ENCODE measurements at places on chromosomes 11 and 22.

- no peak for DNase-seq
These were observed 1.1 kb upstream of the RPLP2 start for GRCh38 chr11:808427-809286.

DNA sequence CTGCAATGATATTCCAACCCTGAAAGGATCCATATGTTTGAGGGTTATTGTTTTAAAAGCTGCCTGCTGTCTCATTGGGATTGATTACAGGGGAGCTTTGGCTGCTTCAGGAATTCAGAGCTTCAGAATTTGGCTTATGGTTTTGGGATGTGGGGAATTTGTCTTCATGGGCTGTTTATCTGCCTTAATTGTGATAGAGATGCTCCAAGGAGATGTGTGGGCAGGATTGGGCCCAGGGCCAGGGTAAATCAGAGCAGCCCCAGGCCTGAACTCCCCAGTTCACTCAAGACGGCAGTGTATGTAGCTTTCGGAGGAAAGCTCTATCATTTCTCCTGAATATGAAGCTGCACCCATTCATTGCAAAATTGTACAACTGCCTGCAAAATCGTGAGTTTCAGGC, 88.5 kb downstream of the ALX4 start:
- DNase-seq: no peak

DNA sequence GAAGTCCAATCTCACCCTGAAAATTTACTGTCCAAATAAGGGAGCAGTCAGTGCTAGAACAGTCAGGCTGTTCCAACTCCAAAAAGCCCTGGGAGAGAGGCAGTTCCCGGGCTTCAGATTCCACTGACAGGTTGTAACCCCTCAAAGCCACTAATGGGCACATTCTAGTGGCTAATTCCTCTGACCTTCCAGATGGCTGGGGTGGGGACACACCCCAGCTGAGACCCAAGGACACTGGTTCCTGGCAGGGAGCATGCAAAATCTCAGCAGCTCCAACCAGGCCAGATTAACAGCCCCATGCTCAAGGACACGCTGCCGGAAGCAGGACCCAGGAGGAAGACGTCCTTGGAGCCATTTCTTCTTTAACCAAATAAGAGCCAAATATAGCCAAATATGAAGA, 92.7 kb downstream of the RPL27A start:
- DNase-seq: no peak

DNA sequence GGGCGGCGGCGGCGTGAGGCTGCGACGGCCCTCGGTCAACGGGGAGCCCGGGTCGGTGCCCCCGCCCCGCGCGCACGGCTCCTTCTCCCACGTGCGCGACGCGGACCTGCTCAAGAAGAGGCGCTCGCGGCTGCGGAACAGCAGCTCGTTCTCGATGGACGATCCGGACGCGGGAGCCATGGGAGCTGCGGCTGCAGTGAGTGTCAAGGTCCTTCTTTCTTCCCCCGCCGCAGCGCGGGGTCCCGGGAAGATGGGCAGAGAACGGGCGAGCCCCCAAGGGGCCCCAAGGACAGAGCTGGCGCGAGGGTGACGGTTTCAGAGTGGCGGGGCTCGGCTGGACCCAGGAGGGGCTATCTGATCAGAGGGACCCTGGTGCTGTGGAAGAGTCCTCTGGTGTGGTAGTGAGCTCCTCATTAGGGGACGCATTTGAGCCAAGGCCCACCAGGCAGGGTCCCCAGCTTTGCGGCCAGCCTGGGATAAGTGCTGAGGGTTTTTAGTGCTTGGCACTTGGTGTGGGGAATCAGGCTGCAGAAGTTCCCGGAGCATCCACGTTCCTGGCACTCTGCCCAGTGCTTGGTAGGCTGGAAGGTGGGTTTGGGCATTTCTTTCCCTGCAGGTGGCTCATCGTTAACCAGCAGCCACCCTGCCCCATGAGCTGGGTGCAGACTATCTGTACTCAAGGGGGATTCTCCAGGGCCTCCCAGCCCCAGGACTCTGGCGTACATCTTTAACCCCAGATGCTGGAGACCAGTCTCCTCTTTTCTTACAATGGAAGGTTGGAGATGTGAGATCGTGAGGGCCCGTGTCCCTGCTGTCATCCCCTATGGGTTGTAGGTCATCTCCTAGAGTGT, 9.8 kb downstream of the EHBP1L1 start:
- no peak for DNase-seq

DNA sequence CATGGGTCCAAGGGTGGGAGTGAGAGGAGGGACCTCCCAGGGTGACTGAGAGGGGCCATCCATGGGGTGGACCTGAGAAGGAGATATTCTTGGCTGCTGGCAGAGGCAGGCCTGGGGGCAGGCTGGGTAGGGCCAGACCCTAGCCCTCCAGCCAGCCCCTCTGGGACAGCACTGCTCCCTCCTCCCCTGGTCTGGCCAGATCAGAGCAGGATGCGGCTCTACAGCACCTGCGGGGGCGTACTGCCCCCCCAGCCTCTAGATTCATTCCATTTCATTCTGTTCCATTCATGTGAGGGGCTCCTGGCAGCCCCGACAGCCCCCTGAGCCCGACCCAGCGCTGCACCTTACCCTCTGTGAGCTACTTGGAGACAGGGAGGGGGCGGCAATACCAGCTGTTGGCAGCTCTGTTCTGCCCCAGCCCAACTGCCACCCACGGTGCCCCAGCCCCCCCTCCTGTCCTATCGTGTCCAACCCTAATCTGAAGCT, 34.3 kb upstream of the MYRF start:
- DNase-seq: no peak

DNA sequence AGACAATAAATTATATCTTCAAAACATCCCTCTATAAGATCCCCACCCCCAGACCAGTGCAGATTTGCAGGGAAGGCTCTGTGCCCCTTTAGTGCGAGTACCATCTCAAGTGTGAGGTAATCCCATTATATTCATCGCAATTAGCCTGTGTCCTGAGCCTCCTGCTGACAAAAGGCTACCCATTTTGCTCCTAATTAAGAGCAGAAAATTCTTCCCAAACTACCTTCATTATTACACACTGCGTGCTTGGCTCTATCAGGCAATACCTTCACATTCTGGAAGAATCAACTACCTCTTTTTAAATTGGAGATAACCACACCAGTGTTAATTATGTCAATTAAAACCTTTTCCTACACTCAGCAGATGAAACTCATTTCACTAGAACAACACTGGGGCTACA, 1133.4 kb upstream of the CCDC90B start:
- DNase-seq: no peak

DNA sequence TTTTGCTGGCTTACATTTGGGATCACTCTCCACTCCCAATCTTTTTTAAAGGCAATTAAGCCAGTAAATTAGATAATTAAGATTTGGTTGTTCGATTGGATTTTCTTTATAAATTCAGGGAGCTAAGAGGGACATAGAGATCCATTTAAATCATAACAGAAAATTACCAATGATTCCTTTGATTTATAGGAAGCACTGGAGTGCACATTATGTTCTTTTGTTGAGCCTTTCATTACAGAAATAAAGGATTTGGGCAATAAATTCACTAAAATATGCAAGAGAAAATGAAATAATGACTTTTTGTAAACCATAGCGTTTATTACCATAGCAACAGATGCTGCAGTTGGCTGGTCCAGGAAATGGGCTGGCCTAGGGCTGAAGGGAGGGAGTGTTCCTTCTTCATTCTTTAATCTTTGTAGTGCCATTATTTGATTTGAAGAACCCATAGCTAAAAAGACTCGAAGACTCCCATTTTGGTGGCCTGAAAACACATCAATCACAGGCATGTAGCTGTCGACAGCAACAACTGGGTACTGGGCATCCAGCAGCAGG, 73.0 kb downstream of the C2CD3 start:
- DNase-seq: no peak

GRCh38 chr22:29375398-29376076, 12.8 kb downstream of the AP1B1 start:
- DNase-seq: no peak

DNA sequence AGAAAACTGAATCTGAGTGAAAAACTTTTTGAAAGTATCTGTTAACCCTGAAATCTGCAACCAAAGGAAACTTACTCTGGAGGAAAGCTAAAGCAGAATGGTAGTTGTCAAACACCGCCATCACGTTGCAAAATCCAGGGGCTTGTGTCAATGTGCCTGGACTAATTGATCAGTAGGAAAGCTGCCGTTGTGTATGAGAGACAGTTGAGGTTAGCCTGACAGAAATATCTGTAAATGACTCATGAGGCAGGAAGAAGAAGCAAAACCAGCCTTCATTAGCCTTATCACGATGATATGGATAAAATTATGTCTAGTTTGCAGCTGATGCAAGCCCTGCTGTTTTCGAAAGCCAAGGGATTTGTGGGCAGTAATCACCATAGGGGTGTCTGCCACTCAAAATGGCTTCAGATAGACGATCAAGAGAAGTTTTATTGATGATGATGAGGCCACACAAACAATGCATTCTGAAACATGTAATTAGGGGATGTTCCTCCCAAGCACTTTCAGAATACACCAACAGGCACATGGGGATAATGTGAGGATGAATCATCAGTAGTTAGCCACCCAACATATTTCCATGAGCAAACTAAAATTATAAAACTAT, 8.9 kb downstream of the SCGB1A1 start:
- DNase-seq: no peak

GRCh38 chr11:21723678-21724077, 469.2 kb upstream of the ANO5 start:
- no peak for DNase-seq

DNA sequence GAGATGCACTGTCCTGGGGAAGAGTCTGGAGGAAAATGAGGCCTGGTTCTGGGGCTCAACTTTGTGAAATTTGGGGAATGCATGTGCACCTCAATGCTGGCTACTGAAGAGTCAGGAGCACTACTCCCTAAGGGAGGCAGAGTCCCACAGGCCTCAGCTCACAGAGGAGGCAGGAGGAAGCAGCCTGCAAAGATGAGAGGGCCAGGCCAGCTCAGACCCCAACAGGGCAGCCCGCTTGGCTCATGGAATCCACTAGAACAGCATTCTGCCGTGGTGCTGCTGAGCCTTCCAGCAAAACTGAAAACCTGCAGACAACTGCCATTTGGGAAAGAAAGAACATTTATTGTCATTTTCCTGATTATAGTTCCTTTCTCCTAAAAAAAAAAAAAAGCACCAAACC, 300.5 kb downstream of the CTTN start:
- DNase-seq: no peak

DNA sequence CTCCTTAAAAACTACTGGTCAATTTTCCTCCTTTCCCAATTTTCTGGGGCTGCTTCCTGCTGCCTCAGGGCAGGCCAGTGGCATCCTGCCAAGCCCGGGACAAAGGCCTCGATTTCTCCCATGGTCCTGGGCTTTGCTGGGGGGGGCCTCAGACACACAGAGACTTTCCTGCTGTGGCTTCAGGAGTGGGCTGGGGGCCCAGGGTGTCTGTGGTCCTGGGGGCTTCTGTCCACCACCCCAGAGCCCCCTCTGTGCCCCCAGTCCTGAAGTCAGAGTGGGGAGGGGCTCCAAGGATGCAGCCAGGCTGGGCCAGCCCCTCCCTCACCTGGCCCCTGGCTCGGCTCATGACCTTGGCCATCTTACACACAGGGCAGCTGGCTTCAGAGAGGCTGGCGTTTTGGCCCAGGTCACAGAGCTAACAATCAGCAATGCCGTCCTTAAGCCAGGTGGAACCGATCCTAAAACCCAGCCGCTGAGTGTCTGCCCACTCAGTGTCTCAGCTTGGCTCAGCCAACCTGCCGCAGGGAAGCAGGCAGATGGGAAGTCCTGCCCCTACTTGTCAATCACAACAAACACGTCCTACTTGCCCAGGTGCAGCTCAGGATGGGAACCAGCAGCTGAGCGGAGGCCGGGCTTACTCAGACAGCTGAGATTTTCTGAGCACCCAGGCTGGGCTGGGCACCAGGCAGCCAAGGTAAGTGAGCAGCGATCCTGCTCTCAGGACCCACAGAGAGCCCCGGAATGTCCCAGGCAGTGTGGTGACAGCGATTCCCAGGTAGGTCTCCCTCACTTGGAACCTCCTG, 34.6 kb downstream of the OSBPL5 start:
- no peak for DNase-seq

DNA sequence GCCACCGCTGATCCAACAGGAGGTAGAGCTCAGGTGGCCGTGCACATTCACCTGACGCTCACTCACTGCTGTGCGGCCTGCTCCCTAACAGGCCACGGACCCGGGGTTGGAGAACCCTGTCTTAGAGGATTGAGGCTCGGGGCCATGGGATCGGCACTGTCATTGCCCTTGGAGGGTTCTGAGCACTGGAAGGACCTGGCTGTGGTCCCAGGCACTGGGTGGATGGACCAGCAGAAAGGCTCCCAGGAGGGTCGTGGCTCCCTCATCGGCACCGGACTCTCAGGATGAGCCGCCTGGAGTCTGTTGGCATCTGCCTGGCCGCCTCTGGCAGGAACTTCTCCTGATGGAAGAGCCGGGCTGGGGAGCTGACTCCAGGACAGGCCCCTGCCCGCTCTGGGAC, 6.5 kb downstream of the KCNQ1 start:
- DNase-seq: no peak

GRCh38 chr22:37276776-37277175, 5.5 kb upstream of the CYTH4 start:
- no peak for DNase-seq

GRCh38 chr11:134819041-134819440, 407.0 kb upstream of the B3GAT1 start:
- DNase-seq: peak; percentile 65

- no peak for DNase-seq
These were observed 314.4 kb downstream of the AASDHPPT start for GRCh38 chr11:106391771-106392420.

DNA sequence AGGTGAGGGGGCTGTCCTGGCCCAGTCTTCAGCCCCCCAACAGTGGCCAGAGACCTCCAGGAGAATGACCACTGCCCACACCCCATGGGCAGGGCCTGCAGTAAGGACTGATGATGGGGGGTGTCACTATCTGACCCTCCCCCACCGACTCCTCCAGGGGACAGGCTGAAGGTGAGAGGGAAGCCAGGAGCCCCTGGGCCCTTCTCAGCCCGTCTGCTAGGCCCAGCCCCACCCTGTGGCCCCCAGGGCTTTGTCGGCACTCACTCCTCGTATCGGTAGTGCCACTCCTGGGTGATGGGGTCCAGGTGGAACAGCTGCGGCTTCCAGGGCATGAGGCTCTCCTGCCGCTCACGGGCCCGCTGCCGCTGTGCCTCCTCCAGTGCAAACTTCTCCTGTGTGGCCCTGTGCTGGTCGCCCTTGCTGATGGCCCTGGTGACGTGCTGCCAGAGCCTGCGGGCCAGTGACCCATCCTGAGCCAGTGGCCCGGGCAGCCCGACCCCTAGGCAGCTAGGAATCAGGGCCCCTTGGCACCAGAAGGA, 35.4 kb upstream of the CARS1 start:
- no peak for DNase-seq

Measured in H9 (cell line).